ENCODE measurements at places on chromosomes 5 and 9.

DNA sequence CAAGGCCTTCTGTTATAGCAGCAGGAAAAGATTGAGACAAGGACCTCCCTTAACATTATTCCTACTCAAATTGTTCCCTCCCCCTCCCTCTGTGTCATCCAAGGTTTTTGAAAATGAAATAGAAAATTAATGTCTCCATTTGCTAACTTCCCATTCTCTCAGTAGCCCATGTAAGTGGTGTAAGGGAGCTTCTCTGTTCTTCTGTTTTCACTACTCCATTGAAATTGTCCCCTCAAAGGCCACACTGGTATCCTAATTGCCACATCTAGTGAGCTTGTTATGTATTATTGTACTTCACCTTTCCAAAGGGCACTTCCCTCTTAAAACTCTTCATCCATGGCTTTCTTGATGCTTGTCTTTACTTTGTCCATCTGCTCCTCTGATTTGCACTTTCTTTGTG lies 131.2 kb upstream of the PIK3R1 start:
- DNase-seq: no peak

GRCh38 chr9:127437497-127438264 lies 13.5 kb downstream of the ZNF79 start:
- no peak for DNase-seq

- DNase-seq: no peak
These were observed 124.2 kb upstream of the GAS1 start for GRCh38 chr9:87071473-87071872.

- DNase-seq: no peak
These were observed 13.3 kb upstream of the PITX1 start for GRCh38 chr5:135047347-135047695.

DNA sequence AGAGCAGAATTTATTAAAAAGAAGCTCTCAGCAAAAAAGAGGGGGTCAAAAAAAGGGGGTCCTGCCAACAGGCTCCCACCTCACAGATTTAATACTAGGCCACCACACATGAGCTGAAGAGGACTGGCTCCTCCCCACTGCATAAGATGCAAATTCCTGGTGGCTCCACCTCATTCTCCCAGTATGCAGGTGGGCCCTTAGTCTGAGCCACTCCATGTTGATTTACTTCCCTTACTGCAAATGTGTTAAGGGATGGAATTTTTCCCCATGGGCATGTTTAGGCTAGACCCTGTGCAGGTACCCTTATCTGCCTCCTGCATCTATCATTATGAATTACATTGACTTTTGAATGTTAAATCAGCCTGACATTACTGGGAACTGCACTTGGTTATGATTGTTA lies 82.9 kb downstream of the ISOC1 start:
- no peak for DNase-seq

DNA sequence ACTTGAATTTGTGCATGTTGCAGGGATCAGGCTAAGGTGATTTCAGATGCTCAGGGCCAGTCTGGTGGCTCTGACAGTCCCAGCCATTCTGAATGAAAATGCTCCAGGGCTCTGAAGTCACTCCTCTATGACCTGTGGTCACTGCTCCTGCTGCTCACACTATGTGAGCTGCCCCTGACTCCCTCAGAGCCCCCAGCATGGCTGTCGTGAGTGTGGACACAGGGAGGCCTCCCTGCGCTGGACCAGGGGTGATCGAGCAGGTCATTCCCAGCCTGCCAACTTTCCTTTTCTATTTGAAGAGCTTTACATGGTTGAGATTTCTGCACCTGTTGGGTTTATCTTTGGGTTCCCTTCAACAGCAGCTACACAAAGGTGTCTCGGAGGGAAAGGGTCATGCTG lies 74.5 kb downstream of the WNK2 start:
- no peak for DNase-seq

- no peak for DNase-seq
These were observed 135.3 kb upstream of the WWC1 start for GRCh38 chr5:168156170-168156569.

- DNase-seq: no peak
These were observed 247.0 kb downstream of the CWC27 start for GRCh38 chr5:65015767-65016166.

DNA sequence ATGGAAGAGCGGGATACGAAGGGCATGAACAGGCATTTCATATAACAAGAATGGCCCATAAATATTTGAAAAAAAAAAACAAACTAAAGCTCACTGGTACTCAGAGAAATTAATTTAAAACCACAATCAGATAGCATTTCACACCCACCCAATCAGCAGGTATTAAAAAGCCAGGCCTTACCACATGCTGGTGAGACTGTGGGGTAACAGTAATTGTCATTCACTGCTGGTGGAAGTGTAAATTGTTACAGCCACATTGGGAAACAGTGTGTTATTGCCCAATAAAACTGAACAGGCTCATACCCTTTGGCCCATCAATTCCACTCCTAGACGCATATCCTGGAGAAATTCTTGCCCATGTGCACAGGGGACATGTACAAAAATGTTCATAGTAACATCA lies 66.0 kb downstream of the PLAC8L1 start:
- no peak for DNase-seq

- DNase-seq: no peak
These were observed 24.5 kb downstream of the FBXW5 start for GRCh38 chr9:136920069-136920468.

DNA sequence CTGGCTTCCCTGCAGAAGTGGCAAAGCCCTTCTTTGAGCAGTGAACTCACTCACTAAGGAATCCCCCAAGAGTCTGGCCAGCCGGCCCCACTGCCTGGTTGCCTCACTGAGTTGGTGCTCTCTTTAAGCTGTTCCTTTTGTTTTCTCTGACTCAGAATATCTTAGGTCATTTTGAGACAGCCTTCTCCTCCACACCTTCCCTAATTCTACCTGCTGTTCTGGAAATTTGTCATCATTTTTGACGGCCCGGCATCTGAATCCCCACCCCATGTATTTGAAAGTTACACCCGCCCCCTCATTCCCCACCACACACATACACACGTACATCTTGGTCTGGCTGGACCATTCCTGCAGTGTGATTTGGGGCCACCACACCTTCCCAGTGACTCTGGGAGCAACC lies 41.8 kb downstream of the FGF1 start:
- DNase-seq: no peak

DNA sequence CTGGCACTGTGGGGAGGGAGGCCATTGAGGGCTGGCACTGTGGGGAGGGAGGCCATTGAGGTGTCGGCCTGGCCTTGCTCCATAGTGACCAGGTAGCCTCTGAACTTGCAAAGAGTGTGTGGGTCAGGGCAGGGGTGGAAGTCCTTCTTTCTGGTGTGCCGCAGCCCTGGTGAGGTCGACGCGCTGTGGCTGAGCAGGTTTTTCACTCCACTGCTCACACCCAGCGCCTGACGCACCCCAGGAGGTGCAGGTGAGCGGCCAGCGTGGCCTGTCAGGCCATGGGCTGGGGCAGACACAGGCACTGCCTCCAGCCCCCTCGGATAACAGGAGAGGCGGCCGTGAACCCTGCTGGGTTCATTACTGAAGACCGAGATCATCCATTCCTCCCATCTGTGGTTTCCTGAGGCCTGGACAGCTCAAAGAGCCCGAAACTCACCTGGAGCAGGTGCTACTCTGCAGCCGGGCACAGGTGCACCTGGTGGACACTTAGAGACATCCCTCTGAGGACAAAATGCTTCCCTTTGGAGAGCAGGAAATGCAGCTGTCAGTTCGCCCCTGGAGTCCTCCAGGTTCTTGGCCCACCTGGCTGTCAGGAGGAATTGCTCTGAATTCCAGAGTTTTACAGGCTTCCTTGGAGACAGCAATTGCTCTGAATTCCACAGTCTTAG lies 32.4 kb downstream of the LHX3 start:
- DNase-seq: no peak

DNA sequence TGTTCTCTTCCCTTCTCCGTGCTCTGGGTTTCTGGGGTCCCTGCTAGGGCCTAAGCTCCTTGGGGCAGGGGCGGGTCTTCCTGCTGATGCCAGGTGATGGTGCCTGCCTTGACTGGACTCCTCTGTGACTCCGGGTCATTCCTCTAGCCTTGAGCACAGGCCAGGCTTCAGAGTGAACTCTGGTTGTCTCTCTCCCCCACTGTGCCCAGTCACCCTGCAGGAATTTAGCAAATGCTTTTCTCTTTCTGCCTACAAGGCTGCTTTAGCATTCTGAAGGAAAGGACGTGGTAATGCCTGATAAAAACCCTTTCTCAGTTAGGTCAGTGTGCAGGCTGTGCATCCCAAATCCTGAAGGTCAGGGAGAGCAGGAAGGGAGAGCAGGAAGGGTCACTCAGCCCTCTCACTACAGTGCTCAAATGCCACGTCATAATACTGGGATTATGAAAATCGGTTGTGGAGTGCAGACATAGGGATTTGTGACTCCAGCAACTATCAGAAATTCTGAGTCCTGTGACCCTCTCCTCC lies 2.7 kb downstream of the CXCL14 start:
- no peak for DNase-seq

- DNase-seq: no peak
These were observed 29.2 kb upstream of the PHF24 start for GRCh38 chr9:34928921-34929320.

GRCh38 chr5:88677376-88677895 lies 205.5 kb downstream of the MEF2C start:
- DNase-seq: no peak

DNA sequence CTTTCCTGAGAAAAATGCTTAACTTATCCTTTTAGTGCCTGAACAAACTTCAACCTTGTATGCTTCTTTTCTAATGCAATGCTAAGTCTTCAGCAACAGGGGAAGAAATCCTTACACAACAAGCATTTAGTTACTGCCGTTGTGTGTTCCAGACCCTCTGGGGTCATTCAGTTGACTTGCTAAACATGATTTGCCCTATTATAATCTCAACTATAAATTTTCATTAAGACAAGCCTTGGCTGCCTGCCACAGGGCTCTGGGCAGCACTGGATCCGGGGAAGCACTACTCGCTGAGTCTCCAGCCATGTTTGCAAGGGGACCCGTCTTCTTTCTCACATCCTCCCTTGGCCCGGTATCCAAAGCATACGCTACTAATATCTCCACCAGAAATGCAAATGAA lies 58.1 kb downstream of the PTCH1 start:
- DNase-seq: peak; percentile 62

DNA sequence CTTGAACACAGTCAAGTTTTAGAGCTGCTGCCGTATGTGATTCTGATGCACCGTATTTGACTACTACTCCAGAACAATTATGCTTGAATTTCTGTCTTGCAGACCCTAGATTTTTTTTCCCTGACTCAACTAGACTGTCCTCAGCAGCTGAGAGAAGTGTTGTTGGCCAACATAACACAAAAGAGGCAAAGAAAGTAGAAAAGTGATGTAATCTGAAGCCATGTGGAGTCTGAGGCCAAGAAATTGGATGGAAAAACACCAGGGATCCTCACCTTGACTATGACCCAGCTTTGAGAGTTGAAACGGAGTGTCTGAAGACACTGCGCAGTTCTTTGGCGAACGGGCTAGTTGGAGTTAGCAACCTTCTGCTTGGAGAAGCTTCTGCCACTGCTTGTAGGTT lies 36.3 kb upstream of the FGF1 start:
- DNase-seq: no peak

DNA sequence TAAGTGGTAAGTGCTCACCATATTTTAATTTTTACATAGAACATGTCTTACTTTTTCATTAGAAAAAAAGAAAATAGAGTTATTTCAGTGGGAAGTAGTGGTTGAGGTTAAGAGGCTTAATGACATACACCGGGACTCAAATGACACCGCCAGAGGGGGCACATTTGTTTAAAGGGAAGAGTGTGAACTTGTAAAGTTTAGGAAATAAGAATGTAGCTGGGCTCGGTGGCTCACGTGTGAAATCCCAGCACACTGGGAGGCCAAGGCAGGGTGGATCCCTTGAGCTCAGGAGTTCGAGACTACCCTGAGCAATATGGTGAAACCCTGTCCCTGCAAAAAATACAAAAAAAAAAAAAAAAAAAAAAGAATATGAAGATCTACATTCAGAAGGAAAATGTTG lies 43.4 kb upstream of the TNFAIP8 start:
- DNase-seq: no peak

GRCh38 chr9:87529671-87530070 lies 32.0 kb downstream of the DAPK1 start:
- no peak for DNase-seq

DNA sequence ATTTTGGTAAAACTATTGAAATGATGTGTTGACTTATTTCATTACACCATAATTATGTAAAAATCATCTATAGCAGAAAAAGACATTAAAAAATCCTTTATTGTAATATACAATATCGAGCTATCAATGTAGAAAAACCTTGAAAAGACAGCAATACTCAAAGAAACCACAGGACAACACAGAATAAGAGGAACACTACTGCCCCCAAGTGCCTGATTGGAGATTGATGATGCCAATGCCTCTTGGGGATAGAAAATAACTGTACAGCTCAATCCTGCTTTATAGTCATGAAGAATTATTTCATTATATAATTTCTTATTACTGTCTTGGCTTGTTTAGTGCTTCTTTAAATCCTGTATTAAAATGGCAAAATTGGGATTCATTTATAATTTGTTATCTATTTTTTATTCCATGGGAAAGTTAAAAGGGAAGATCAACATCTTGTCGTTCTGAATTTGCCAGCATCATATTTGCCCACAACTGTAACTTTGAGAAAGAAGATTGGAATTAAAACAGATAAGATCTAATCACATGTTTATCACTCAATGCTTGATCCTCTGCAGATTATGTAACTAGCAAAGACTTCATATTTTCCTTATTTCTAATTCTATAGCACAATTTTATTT lies 337.5 kb downstream of the CDH9 start:
- peak; percentile 2 for DNase-seq

GRCh38 chr9:1994180-1994579 lies 21.0 kb upstream of the SMARCA2 start:
- no peak for DNase-seq

DNA sequence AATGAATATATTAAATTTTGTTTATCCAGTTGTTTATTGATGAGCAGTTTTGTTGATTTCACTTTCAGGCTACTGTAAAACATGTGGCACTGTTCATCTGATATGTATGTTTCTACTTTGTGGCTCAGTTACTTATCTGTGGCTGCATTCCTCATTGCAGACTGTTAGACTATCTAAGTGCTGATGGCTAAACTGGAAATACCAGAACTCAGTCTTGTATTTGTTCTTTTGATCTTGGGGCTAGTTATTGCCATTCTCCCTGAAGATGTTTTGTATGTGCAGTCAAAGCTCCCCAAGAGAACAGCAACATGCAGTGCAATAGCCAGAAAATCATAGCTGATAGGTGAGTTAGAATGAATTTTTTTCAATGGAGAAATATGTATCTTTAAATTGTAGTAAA lies 162.2 kb downstream of the GADD45G start:
- DNase-seq: no peak

GRCh38 chr5:158470764-158471534 lies 612.0 kb upstream of the CLINT1 start:
- DNase-seq: no peak

- no peak for DNase-seq
These were observed 723.3 kb upstream of the GRAMD2B start for GRCh38 chr5:125699860-125700259.

GRCh38 chr5:1685066-1685465 lies 114.6 kb downstream of the MRPL36 start:
- no peak for DNase-seq
